NCI-H1105 (cell line): ENCODE measurements at places on chromosomes 4 and X.
A peak's percentile ranks its signal among the peaks of the same experiment; 100 is the strongest.

- DNase-seq: no peak
Measured at GRCh38 chr4:165723051-165723795, 149.8 kb upstream of the TLL1 start.

- DNase-seq: no peak
Measured at GRCh38 chrX:9341291-9342201, 123.3 kb upstream of the TBL1X start.

DNA sequence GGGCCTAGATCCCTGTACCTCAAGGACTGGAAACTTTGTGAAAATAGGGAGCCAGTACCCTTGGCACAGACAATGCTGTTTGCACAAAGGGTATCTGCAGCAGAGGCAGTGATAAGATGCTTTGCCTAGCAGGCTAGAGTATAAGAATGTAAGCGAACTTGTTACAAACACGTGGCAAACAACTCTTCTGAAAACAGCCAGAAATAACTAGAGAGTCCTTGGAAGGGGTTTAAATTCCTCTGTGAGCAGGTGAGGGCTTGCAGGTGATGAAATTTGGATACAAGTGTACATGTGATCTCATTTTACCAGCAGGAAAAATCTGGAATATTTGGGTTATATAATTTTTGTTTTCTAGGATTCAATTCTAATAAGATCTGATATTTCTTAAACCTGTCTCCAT, 18.6 kb upstream of the ACSL4 start:
- DNase-seq: no peak

DNA sequence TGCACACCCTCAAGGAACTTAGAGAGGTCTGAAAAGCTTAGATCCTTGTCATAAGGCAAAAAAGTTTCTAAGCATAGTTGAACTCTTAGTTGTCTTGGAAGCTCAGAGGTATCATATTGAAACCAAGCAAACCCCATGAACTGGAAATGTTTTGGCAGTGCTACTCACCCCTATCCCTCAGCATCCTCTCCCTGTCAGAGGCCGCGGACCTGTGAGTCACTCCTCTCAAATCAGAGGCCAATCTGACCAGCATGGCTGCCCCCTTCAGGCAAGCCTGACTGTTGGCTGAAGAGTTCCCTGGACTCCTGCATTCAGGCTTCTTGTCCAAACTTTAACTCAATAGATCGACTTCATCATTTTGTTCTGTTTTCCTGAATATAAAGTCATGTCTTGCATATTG, 69.4 kb downstream of the KCNIP4 start:
- no peak for DNase-seq

GRCh38 chrX:32126997-32127396, 1055.2 kb upstream of the FTHL17 start:
- DNase-seq: no peak

DNA sequence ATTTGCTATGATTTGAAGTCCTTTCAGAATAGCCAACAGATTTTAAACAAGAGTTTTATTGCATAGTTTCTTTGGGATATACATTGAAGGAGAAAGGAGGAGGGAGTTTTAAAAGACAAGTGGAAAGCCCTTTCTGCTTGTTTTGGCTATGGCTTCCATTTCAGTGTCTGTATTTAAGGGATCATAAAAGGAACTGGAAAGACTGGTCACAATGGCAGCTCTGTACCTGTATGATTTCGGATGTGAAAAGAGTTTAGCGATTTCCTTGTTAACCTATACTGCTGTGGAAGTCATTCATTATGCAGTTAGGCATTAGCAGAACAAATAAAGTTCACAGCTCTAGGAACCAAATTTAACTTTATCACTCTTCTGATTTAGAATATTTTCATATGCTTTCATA, 60.7 kb downstream of the TET2 start:
- DNase-seq: no peak

DNA sequence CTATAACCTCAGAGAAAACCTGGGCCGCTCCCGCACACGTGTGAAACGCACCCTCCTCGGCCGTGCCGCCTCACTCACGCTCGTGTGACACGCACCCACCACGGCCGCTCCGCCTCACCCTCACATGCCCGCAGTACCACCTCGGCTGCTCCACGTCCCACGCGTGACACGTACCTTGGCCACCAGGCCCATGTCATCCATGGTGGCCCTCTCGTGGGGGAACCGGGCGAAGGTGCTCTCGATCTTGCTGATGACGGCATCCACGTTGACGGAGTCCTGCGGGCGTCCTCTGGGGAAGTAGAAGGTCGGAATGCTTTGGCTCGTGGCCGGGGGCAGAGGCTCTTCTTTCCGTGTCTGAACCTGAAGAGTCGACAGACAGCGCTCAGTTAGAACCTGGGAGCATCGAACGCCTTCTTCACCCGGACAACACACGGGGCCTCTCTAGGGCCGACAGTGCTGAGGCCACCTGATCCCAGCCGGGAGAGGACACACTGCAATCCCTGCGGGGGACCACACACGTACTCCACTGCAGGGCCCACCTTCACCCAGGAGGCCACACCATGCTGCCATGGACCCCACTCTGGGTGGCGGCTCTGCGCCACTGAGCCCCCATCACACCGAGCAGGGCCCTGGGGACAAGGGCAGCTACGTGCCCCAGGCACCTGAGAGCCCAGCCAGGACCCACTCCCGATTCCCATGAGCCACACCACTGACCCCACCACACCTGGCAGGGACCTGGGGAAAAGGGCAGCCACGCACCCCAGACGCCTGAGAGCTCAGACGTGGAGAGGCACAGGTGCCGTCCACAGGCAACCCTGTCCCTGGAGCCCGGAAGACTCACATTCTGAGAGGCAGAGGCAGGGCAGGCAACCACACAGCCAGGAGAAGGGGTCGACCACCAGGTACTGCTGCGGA, 25.2 kb downstream of the PPP2R3B start:
- no peak for DNase-seq

GRCh38 chr4:155795991-155796390, 37.2 kb downstream of the GUCY1B1 start:
- DNase-seq: no peak

DNA sequence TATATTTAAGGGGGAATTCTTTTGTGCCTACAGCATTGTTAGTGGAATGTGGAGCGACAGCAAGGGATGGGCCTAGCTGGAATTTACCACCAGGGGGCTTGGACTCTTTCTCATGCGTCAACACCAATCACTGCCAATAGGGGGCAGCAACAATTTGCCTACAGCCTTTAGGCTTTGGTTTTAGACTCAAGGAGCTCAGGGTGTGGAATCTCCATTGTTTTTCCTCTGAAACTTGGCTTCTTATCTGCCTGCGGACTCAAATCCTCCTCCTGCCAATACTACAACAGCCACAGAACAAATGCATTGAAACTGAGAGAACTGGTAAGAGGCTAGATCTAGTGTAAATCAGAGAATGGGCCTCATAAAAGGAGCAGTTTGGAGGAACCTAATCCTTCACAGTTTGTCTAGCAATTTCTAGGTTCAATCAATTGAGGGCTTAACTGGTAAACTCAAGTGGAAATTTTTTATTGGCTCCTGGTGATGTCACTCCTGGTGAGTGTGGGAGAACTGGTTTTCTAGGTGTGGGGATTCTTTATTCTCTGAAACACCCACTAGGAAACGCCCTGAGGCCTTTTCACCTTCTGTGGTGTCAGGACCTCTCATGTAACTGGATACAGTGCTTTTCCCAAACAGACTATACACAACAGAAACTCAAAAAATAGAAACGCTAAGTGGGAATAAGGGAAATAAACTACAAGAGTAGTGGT, 27.9 kb upstream of the TMSB4X start:
- DNase-seq: peak; percentile 15

- no peak for DNase-seq
Measured at GRCh38 chr4:55838952-55839351, 14.5 kb upstream of the EXOC1 start.

GRCh38 chr4:41098093-41099048, 116.0 kb downstream of the APBB2 start:
- no peak for DNase-seq

GRCh38 chrX:130772776-130773143, 130.2 kb downstream of the ENOX2 start:
- peak; percentile 70 for DNase-seq

GRCh38 chr4:2068566-2068965, 9.4 kb downstream of the NAT8L start:
- no peak for DNase-seq

DNA sequence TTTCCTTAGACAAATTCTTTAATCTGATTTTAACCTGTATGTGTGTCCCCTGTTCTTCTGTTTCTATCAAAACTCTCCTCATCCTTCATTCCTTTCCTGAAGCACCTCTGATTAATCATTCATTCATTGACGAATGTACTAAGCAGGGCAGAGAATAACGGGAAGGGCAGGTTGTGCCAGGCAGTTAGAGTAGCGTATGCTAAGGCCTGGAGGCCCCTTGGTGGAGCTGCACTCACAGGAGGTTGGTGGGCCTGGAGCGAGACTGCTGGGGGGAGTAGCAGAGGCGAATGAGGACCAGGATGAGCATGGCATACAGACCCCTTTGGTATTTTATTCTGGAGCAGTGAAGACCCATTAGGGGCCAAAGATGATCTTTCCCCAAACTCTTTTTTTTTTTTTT, 22.5 kb downstream of the PTTG2 start:
- DNase-seq: no peak

DNA sequence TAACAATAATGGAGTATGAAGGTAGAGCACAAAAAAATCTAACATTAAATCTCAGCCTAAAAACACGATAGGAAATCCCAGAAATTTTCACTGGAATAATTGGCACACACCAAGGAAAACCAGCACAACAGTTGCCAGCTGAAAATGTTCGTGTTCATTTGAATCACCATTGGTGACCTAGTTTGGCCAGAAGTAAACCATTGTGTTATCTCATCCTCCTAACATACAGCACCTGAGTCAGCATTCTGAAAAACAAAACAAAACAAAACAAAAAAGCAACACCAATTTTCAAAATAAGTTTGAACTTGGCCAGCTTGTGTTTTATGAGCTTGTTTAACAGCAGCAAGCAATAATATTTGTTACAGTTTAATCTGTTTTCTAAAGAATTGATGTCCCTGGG, 41.1 kb downstream of the UCHL1 start:
- no peak for DNase-seq

GRCh38 chrX:129115104-129115503, 408.2 kb downstream of the SMARCA1 start:
- DNase-seq: no peak

- DNase-seq: no peak
Measured at GRCh38 chr4:2253160-2254084, 8.5 kb downstream of the MXD4 start.
